ENCODE measurements at places on chromosomes 4 and X.

DNA sequence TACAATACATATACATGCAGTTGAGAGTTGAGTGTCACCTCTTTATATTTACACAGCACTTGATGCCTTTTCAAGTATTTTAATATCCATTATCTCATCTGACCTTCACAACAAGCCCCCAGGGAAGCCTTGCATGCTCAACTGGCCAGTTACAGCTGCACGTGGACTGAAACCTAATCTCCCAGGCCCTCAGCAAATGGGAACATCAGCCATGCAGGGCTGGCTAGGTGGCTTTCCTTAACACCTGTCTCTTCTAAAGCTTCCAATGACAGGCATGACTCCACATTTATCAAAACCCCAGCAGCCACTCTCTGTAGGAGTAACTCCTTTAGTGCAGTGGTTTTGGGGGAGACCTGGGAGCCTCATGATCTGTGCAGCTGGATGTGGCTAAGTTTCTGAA, 56.4 kb downstream of the PHKA2 start:
- DNase-seq = no peak

DNA sequence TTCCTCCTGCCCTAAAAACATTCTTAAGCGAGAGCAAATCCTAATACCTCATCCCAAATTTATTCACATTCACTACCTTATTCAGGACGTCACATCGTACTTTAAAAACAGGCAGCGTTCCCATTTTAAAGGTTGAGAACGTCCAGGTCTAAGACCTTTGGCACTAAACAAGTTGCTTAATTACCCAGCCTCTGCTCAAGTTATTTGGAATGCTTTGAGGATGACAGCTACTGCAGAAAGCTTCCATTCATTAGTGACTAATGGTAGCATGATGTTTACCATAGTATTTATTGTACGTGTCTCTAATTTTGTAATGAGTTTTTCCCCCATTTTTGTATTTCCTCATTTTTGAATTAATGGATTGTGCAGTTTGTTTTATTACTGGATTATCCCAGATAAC, 1.5 kb downstream of the USP38 start:
- DNase-seq = no peak

GRCh38 chr4:39616651-39617050, 22.0 kb downstream of the SMIM14 start:
- no peak for DNase-seq

DNA sequence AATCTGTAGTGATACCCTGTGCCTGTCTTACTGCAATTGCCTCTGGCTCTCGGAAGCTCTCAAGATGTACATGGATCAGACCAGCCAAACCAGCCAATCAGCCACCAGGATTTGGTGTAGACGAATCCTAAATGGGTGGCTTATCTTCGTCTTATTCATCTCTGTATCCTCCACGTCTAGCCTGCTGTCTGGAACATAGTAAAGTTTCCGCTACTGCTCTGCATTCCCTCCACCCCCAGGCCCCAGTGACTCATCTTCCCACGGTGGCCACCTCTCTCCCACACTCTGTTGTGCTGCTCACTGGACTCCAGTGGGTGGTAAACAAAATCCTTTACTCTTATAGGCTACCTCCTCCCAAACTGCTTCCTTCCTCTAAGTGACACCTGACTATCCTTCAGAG, 37.8 kb downstream of the SEPTIN6 start:
- DNase-seq = no peak

DNA sequence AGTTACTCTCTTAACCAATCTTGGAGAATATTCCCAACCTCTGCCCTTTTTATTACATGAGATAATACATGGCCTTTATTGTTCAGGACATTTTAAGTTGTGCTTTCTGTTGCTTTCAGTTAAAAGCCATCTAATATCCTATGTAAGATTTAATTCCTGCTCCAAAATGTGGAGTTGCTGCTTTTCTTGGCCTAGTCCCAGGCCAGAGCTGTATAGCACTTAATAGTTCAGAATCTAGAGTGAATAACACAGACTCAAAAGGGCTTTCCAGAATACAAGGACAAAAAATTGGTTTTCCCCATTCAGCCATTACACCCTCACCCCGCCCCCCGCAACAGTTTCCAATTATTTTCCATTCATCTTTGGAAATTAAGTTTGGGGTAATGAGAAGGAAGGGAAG, 144.3 kb upstream of the SMAD1 start:
- DNase-seq = no peak

- no peak for DNase-seq
Measured at GRCh38 chr4:116899561-116899960, 185.8 kb downstream of the TRAM1L1 start.

DNA sequence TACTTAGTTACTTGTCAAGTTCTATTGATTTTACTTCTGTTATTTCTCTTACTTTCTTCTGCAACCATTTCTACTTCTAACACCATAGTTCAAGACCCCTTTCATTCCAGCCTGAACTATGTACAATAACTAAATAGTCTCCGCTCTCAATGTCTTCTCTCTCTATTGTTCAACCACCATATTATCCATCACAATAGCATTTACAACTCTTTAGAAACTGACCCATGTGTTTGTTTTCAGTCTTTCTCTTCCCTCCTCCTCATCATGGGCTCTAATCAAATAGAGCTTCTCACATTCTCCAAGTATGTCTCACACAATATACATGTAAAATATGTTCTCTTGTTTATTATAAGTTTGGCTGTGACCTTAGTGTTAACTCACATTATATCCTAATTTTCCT, 143.6 kb downstream of the ZAR1 start:
- no peak for DNase-seq

DNA sequence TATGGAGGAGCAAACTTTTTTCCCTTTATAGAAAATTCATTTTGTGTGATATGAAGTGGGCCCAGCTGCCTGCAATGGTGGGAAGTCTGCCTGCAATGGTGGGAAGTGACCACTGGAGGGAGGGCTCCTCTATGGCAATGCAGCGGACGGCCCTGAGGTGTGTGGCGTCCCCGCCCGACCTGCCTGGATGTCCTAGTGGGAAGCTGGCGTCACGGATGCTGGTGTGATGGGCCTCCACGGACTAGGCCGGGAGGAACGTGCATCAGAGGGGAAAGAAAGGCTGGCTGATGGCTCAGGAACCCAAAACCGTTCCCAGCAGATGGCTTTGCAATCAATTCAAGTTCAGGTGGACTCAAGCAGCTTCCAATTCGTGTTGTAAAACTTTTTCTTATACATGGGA, 177.9 kb downstream of the AFAP1 start:
- DNase-seq = peak; percentile 45

DNA sequence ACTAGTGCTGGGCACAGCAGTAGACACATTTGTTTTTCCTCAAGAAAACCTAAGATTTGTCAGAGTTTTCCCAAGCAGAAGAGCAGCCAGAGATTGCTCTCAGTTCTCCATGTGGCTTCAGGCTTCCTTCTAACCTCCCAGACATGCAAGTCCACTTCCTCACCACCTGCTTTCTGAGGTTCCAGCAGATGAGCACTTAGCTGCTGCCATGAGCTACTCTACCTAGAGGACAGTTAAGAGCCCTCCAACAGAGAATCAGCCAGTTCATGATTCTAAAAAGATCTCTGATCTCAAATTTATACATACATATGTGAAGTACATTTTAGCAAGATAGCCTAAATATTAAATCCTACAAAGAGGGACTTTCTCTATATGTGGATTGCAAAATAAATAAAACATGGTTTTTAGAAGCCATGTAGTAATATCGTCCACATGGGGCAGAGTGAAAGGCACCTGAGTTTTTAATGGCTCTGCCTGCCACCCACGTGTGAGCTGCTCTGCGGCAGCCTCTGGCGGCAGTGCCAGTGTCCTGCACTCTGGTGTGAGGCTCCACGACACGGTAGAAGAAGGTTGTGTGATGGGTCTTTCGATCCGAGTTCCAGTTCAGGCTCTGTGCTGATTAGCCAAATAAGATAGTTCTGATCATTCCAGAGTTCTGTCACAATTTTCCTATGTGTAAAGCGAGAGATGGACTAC, 10.3 kb downstream of the CYP4V2 start:
- DNase-seq = peak; percentile 62
